ENCODE measurements at places on chromosomes 4 and X. TPM values are rescaled to one million over a fixed set of nuclear protein-coding genes. Genes with fewer than 3 reads are reported as not detected.

The DCAF8L2 gene
- total RNA-seq = not detected

The SMIM31 gene
- total RNA-seq = not detected

The SRPX gene
- total RNA-seq = 8.0 TPM

GRCh38 chr4:636628-637159 lies 11.3 kb downstream of the PDE6B start:
- DNase-seq = no peak

DNA sequence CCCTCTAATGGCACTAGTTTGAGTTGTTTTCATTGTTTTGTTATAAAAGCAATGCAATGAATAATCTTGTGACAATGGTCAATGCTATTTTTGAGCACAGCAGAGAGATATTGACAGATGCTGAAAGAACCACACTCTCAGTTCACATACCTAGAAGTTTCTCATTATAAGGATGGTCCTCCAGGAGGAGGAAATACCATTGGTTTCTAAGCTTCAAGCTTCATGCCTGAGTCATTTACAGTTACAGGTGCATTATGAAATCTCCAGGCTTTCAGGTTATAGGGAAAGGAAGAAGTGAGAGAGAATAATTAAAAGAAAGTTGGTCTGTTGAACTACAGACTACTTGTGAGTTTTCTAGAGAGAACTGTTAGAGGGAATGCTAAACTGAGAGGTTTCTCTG lies 75.3 kb downstream of the PWWP3B start:
- DNase-seq = no peak

DNA sequence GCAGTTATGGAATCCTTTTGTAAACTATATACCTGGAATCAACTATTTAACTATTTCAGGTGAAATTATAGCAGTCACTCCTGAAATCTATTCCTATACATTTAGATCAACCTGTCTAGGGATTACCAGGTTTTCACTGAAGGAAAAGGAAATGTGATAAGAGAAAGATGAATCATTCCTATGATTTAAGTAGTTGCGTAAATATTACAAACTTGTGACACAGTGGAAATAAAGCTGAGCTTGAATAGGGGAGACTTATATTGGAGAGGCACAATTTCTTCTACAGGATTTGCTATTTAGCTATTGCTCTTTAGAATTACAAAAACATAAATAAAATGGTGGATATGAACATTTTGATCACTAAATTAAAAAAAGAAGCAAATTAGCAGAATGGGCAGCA lies 284.1 kb upstream of the EPHA5 start:
- no peak for DNase-seq

GRCh38 chr4:112885897-112886296 lies 163.6 kb upstream of the ANK2 start:
- no peak for DNase-seq

- DNase-seq = peak; percentile 1
Observed at GRCh38 chr4:161696944-161697343, 466.9 kb downstream of the FSTL5 start.

- no peak for DNase-seq
Observed at GRCh38 chr4:107740381-107740780, 20.3 kb upstream of the PAPSS1 start.

GRCh38 chr4:40840985-40841571 lies 91.3 kb downstream of the NSUN7 start:
- DNase-seq = peak; percentile 83

DNA sequence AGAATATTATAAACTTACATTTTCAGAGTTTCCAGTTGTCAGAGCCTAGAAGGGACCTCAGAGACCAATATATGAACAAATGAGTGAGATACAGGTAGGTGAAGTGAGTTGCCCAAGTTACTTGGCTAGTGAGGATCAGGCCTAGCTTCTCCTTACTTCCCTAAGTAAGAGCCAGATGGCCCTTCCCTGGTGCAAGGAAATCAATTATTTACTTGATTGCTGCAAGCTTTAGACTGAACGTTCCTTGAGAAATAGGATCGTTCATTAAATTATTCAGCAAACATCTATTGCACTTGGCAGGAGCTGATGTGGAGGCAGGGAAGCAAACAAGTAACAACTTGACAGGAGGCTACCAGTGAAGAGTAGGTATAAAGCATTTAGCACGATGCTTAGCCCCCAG lies 117.8 kb downstream of the EFHC2 start:
- DNase-seq = no peak

- DNase-seq = no peak
Observed at GRCh38 chrX:70042399-70043371, 7.1 kb downstream of the AWAT2 start.

All from H7 (cell line).